ENCODE measurements at places on chromosomes 2 and 18.

DNA sequence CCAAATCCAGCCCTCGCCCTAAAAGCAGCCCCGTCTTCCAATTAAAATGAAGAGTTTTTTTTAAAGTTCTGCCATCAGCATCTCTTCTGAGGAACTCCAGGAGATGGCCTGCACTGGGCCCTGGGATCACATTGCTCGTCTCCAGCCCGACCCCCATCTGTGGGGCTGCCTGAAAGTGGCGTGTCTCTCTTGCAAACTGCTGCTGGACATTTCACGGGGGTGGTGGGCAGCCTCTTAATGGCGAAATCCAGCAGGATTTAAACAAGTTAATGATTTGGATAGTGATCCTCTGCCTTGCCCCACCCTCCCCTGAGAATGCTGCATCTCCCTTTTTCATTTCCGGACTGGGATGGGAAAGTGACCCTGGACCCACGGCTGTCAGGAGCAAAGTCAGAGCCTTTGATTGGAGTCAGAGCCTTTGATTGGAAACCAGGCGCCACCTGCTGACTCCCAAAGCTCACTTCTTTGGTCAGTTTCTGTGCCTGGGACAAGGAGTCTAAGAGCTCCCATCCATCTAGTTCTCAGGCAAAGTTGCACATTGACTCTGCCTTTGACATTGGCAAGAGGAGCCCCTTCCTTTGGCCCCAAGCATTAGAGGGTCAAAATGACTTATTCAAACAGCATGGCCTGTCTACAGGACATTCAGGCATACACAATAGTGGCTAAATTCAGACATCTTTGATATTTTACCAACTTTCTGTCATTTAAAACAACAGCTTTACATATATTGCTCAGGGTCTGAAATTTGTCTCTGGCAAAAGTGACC is 155.2 kb downstream of the SH3BP4 start:
- no peak for DNase-seq

DNA sequence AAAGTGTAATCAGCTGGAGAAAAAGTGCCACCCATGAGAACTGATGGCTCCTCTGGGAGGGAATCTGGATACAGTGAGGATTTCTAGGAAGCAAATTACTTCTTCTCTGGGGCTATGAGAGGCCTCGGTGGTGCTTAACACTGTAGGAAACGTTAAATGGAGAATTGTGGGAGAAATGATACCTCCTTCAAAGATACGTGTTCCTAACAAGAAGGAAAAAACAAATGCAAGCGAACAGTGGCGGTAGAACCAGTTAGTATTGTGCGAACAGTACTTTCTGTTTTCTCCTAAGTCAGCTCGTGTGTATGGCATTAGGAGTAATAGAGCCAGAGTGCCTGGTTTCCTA is 587 bp upstream of the MTIF2 start:
- DNase-seq: no peak

- no peak for DNase-seq
Measured at GRCh38 chr2:168543935-168544334, 87.9 kb downstream of the CERS6 start.

GRCh38 chr2:223459328-223459939 is 142.7 kb downstream of the SCG2 start:
- DNase-seq: no peak

DNA sequence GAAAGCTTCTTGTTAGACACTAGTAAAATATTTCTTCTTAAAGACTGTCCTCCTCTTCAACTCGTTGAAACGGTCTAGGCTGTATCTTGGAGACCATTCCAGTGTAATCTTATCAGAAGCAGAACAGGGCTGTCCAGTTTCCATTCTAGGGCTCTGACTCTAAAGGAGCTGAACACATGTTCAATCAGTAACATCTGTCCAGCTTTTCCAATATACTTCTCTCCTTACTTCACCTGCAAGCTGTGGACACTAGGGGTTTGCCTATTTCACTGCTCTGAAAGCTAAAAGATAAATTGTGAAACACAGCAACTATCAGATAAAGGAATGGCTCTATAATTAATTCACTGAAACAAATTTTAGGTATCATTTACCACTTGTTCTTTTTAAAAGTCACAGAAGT is 73.8 kb downstream of the ZNF385B start:
- DNase-seq: no peak

- DNase-seq: no peak
Measured at GRCh38 chr2:11103984-11104793, 51.1 kb upstream of the SLC66A3 start.

- DNase-seq: no peak
Measured at GRCh38 chr2:224260372-224261020, 141.4 kb downstream of the FAM124B start.

DNA sequence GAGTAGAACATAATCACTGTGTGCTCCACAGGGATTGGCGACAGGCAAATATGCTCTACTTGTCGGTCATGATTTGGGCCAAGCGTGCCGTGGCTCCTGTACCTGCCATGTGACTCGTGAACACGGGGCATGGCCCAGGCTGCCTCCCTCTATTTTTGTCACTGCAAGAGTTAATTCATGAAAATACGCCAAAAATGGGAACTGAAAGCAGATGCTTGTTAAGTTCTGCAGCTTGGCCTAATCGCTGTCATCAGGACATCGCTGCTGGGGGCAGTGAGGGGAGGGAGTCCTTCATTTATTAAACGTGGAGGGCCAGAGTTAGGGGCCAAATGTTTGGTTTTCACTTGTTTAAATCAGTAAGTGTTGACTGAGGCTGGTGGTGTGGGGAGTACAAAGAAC is 177.8 kb downstream of the BCL2 start:
- DNase-seq: no peak

DNA sequence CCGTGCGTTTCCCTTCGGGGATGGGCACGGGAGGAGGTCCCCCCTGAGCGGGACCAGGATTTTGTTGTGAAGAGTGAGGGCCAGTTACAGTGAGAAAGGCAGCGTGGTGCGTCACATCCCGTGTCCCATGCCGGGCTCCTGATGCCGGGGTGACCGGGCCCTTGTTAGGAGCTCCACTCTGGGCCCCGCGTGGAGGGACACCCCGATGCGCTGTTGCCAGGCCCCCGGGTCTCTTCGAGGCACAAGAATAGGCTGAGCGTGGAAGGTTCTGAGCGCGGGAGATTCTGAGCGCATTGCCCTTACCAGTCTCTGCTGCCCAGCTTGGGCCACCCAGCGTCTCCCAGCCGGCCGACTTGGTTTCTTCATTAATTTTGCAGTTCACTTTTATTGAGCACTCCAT is 17.6 kb downstream of the CTDP1 start:
- DNase-seq: no peak

GRCh38 chr2:8461341-8461740 is 220.5 kb upstream of the ID2 start:
- DNase-seq: no peak

DNA sequence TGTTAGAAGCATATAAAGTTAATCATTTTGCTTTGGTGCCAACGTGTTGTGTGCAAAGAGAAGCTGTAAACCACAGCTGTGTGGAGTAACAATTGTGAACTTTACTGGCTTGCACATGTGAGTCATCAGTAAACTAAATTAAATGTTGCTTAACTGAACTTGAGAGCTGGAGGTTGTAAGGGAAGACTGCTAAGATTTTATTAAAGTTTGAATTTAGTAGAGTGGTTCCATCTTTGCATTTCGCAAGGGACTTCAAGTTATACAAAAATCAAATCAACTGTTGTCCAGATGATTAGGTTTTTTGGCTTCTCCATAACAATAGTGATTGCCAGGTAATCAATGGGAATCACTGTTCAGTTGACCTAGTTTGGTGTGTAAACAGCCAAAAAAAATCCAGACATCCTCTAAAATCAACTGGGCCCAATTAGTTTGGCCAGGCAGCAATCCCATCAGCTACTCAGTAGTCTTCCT is 247.4 kb downstream of the MYO3B start:
- no peak for DNase-seq

DNA sequence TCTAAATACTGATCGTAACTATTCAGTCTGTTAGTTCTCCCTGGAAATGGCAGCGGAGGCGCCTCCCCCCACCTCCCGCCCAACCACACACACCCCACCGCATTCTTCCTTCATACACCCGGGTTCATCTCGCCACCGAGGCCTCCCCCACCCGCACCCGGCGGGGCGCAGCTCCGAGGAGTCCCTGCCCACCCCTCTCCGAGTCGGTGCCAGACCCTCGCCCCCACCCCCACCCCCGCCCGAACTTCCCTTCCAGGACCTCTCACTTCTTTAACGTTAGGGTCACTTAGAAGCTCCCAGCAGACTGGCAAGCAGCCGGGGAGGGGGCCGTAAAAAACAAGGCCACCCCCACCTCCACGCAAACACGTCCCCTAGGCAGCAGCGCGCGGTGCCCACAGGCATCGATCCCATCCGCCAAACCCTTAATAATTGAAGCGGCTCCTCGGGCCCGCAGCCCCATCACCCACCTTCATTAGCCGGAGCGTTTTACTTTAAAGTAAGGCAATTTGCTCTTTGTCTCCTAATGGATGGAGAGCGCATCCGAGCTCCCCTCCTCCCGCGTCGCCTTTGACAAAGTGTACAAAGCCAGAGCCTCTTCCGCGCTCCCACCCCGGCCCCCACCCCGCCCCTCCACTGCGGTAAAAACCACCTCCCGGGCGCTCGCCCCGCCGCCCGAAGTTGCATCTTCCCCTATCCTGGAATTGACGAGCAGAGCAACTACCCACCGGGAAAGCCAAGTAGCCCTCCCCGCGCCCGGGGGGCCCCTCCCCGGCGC is 624 bp downstream of the ZNF516 start:
- no peak for DNase-seq

DNA sequence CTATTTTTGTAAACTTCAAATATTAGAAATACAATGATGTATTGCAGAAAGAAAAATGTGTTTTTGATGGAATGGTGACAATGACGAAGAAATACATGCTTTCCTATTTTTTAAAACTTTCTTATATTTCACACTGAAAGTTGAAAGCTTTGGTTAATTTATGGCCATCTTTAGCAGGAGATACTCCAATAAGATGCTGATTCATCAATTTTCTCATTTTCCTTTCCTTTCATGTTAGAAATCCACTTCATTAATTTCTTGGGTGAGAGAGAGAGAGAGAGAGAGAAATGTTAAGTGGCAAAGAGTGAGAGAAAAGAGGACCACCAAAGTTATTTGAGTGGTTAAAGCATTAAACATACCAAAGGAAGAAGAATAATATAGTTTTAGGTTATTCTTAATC is 28.6 kb upstream of the MAP2 start:
- DNase-seq: no peak

GRCh38 chr18:74097803-74098202 is 49.8 kb downstream of the FBXO15 start:
- no peak for DNase-seq

DNA sequence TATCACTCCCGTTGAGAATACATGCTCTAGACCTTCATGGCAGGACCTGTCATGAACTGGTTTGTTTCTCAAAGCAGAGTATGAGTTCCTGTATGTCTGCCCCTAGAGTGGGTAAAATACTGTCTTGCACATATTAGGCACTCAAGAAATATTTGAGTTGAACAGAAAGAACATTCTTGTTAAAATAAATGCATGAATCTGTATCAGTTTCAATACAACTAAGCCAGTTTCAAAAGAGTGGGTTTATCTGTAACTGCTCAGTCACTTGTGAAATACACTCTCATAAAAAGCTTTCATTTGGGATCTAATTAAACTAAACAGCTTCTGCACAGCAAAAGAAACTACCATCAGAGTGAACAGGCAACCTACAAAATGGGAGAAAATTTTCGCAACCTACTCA is 69.2 kb downstream of the RFTN2 start:
- DNase-seq: no peak

- DNase-seq: no peak
Measured at GRCh38 chr2:232038881-232039485, 77.5 kb downstream of the DIS3L2 start.

GRCh38 chr2:204586444-204587180 is 41.3 kb downstream of the PARD3B start:
- DNase-seq: no peak

- no peak for DNase-seq
Measured at GRCh38 chr2:239075918-239076758, 228.3 kb downstream of the TWIST2 start.

DNA sequence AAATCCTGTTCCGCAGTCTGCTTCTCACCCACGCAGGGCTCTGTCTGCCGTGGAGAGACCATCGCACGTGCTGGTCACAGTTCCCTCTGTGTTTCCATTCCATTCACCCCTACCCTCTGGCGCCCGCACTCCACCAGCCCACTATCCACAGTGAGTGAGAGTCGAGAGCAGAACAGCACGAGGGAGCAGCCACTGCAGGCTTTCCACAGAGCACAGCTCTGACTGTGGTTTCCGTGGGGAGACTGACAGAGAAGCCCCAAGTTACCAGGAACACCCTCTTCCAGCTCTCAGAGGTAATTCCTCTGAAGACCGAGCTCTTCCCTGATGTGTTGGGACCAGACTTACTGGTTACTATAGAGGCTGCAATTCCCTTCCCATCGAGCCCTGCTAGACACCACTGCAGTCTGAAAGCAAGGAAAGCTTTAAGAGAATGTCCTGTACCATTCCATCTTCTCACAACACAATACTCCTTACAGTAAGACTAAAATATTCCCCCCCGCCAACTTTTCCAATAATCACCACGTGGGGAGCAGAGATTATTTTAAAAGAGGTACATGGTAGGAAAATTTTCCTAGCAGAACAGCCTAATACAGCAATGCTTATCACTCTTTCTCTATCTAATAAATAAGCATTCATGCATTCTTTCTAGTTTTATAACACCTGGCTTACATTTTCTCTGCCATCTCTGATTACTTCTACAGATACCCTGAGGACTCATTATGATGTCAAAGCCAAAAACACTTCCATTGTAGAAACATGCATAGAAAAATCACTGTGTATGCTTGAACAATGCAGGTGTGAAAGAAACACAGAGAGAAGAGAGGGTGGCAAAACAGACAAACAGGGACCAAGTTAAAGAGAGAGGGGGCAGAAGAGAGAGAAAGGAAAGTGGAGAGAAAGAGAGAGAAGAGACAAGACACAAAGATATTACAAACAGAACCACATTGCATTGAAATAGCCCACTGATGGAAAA is 4.7 kb downstream of the MYT1L start:
- DNase-seq: no peak

DNA sequence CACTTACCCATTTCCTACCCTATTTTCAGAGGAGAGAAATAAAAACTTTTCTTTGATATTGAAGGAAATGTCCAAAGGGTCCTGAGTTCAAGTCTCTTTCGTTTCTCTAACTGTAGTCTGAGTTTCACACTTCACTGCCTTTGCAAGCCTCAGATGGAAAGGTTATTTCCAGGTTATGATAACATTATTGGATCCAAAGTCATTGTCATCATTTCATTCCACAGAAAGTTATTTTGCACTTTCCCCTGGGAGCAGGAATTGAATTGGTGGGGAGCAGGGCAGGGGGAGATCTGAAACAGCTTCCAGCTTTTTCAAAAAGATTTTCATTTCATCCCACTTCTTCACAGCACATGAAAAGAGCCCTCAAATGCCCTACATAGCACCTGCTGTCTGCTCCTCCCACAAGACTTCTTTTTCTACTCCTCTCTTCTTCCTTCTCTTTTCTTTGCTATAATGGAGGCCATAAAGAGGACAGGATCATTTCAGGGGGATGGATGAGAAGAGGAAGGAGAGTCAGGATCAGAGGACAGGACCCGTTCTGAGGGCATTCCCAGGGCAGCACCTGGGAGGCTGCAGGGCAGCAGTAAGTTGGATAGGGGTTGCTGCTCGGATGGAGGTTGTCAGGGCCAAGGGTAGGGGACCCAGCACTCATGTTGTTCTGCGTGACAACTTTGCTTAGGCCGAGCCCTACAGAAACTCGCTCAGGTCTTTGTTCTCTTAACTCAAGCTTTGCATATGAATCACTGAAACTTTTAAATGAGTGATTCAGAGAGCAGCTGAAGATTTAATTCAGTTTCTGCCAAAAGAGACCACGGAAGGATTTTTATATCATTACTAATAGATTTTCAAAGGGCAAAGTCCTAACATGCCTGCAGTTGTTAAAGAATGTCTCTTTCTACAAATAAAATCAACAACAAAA is 11.4 kb upstream of the GALNT5 start:
- DNase-seq: no peak
